Urothelium cell line (cell line): ENCODE measurements at places on chromosomes 5 and 9.

DNA sequence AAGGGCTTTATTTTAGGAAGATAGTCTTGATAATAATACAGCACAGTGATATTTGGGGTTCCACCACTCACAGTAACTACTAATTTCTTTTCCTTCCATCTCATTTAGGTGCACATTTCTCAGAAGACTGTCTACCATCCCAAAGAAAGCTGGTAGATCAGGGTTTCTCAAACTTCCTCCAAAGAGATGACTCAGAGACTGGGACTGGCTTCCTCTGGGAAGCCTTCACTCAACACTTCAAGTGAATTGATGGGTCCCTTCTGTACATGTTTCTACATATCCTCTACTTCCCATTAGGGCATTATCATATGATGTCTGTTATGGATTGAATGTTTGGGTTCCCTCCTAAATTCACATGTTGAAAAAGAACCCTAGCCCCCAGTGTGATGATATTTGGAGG lies 138.5 kb downstream of the SPOCK1 start:
- DNase-seq: no peak

GRCh38 chr5:67215519-67216471 lies 19.2 kb upstream of the CD180 start:
- no peak for DNase-seq

GRCh38 chr5:132396589-132397031 lies 27.1 kb downstream of the SLC22A5 start:
- no peak for DNase-seq

- DNase-seq: peak; percentile 66
Observed at GRCh38 chr5:53343187-53343586, 137.2 kb upstream of the FST start.

GRCh38 chr5:134732819-134733218 lies 5.5 kb upstream of the CAMLG start:
- DNase-seq: no peak

- no peak for DNase-seq
Observed at GRCh38 chr5:140259500-140259899, 43.4 kb downstream of the PFDN1 start.

- no peak for DNase-seq
Observed at GRCh38 chr5:125316391-125316790, 570.0 kb upstream of the ZNF608 start.

GRCh38 chr9:98603821-98604383 lies 104.8 kb downstream of the GABBR2 start:
- DNase-seq: no peak

GRCh38 chr9:134612309-134612708 lies 29.3 kb upstream of the COL5A1 start:
- no peak for DNase-seq

- no peak for DNase-seq
Observed at GRCh38 chr5:73908395-73908794, 282.4 kb downstream of the ARHGEF28 start.

GRCh38 chr5:96259151-96259772 lies 173.8 kb downstream of the PCSK1 start:
- DNase-seq: peak; percentile 30

- DNase-seq: no peak
Observed at GRCh38 chr5:172856336-172856735, 22.3 kb downstream of the ERGIC1 start.

DNA sequence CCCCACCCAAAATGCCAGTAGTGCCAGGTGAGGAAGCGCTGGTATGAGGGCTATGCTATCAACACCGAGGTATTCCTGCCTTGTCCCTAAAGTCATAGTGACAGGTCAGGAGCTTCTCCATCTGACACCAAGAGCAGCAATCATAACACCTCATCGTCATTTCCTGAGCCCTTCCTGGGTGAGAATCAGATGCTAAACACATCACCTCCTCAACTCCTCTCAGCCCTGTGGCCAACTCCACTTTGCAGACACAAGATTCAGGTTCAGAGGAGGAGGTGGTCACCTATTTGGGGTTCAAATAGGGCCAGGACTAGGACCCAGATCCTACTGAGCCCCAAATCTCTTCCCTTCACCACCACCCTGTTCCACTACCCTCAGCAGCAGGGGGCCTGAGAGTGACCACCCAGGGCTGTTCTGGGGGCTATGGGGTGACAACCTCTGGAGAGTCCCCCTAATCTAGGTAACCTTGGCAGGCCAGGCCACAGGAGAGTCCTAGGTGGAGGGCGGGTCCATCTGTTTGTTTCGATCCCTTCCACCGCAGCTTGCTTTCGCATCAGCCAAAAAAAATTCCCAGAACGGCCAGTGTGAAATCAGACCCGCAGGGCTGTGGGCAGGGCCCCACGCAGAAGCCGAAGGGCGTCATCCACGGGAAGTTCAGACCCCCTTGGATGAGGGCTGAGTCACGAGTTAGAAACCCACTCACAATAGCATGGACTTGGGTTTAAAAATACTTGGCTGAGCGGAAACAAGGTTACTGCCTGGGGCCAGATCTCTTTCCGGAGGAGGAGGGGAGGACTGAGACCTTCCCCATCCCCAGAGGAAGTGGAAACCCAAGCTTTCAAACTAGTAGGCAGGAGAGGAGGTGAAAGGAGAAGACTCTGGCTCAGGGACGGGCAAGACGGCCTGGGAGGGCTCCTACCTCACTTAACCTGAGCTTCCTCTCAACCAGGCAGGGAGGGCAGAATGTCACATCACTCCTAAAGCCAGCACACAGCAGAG lies 8.7 kb downstream of the STK10 start:
- DNase-seq: no peak

DNA sequence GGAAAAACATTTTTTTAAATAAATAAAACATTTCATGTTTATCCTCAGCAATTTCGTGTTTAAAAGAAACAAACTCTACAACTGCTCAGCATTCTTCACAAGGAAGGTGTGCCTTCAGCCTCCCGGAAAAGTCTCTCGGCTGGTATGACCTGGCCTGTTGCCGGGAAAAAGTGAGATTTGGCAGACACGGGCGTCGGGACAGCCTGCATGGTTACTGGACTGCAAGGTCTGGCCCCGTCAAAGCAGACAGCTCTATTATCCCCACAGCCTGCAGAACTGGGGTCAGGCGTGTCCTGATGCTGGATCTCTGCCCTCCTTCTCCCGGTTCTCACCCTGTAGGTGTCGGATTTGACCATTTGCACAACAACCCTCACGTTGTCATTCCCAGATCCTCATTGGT lies 120.3 kb upstream of the SPATA31C2 start:
- DNase-seq: peak; percentile 33

DNA sequence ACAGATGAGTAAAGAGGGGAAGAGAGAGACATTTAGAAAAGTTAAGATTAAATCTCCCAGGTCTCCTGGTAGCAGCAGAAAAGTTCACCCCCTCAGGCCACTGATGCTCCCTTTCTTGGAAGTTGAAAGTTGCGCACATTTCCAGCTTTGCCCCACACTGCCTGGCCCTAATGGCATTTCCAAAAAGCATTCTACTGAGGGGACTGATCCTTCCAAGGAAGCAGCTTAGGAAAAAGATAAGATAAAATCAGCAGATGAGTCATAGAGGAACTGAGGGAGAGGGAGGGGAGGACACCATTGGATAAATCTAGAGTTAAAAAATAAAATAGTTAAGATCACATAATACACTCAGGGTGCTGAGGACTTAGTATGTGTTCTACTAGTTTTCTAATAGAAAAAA lies 67.6 kb upstream of the SLC12A2 start:
- no peak for DNase-seq

- DNase-seq: no peak
Observed at GRCh38 chr9:10774051-10774450, 161.2 kb upstream of the PTPRD start.

GRCh38 chr9:7879551-7880245 lies 80.1 kb upstream of the DMAC1 start:
- peak; percentile 31 for DNase-seq

DNA sequence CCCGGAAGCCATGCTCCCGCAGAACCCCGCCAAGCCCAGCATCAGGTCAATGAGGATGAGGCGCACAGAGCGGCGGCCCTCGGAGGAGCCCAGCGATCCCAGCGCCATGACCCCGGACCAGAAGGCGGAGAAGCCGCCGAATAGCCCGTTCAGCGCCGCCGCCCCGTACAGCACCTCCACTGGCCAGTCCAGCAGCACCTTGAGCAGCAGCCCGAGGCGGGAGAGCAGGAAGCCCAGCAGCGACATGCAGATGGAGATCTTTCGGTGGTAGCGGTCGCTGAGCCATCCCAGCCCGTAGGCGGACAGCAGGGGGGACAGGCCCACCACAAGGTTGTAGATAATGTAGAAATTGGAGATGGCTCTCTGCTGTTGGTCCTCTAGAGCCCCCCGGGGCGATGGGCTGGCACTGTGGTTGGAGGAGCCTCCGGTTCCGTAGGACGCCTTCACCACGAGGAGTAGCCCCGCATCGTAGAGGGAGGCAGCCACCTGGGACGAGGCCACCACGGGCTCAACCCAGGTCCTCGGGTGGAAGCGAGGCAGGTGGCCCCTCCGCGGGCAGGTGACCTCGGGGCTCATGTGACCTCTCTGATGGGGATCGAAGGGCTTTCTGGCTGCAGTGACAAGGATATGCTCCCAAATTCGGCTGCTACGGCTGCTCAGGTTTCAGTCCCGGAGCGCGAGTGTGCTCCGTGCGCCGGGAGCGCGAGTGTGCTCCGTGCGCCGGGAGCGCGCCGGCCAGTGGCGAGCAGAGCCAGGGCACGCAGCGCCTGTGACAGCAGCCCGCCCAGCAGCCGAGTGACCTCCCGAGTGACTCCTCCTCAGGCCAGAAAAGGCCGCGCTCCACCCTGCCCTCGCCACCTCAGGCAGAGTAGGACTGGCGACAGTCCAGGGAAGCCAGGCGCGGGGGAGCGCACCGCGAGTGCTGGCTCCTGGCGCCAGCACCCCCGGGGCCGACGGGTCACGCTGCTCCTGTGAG lies at the start of gene SLC46A2:
Gene SLC46A2, minus strand, starts transcription at position 771 of the 976 bp plus-strand sequence. Its CDS starts 195 bp downstream, at position 576.
- DNase-seq: no peak

DNA sequence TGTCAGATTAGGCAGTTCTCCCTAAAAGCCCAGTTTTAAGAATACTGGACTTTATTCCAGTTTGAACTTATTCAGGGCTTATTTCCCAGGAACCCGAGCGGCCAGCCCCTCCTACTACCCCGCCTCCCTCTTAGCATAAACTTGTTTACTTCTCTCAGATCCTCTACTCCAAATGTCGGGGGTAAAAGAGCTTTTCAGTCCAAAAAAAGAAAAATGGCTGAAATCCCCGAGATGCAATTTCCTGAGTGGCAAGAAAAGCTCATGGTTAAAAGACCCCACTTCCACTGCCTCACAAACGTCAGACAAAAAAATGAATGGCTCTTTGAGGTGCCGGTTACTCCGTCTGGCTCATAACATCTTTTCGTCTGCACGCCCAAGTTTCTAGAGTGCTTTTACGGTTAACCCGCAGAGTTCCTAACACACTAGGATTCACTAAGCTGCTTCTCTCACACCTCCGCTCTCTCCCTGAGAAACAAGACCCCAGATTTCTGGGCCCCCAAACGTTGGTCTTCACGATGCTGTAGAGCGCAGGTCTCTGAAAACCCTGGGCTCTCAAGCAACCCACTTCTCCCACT lies 402 bp downstream of the BRD8 start:
- DNase-seq: peak; percentile 20

DNA sequence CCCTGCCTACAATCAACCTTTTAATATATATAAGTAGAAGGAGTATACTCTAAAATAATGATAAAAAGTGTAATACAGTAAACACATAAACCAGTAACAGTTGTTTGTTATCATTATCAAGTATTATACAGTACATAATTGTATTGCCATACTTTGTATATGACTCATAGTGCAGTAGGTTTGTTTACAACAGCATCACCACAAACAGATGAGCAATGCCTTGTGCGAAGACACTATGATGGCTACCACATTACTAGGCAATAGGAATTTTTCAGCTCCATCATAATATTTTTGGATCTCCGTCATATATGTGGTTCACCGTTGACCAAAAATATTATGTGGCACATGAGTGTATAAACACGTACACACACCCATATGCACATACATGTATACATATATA lies 69.7 kb upstream of the APC start:
- no peak for DNase-seq

GRCh38 chr5:84260140-84260539 lies 124.5 kb downstream of the EDIL3 start:
- no peak for DNase-seq

DNA sequence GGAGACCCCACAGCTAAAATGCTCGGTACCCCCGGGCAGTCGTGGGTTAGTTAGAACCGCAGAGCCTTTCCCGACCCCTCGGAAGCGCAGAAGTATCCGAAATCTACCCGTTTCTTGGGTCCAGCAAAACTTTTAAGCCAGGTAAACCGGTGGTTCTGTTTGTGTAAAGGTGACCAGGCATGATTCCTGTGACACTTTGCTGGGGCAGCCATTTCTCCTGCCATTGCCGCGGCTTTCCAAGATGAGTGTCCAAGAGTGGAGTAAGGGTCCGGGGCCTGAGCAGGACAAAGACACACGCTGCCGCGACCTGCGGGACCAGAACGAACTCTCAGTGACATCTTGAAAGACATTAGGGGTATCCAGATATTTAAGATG lies 655 bp downstream of the MARVELD2 start:
- no peak for DNase-seq

DNA sequence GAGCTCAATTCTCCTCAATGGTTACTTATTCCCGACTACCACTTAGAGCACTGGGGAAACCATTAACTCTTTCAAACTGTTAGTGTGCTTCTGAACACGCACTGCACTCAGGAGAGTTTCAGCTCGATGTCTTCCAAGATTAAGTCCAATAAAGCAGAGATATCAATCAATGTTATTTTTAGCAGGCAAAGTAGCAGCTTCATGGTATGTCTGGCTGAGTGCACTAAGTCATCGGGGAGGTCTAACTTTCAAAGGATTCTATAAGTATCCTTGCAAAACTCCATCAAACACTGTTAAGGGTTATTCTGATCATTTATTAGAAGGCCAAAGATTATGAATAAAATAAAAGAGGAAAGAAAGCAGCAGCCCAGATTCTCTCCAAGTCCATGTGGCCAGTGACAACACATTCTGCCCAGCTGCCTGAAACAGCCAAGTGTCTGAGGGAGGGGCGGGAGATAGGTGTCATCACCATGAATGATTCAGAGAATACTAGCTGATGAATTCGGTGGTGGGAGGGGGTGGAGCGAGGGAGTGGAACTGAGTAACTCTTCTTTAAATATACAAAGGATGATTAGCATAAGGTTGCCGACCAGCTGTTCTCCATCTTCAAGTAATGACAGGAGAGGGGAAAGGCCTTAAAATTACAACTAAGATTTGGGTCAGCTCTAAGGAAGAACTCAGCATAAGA lies 21.3 kb downstream of the NREP start:
- peak; percentile 50 for DNase-seq

DNA sequence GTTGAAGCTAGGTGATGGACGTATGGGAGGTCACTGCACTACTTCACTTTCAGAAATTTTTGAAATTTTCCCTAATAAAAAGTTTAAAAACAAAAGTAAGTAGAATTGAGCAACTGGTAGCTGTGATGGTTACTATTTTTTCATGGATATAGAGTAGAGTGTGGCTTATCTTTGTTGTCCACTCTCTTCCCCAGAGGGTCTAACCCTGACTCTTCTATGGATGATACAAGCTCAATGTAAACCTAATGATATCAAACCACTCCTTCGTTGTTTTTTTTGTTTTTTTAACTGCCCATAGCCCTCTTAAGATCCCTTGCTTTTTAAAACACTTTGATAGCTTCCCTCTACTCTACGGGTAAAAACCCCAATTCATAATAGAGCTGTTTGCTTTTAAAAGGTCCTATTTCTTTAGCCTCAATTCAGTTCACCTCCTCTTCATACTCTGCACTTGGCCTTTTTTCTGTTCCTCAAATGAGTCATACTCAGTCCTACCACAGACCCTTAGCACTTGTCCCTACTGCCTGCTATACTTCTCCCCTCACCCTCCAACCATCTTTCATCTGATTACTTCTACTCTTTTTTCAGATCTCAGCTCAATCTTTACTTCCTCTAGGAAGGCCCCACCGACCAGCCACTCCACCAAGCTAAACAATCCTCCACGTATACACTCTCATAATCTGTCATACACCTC lies 2.6 kb downstream of the HDAC3 start:
- DNase-seq: no peak

- DNase-seq: no peak
Observed at GRCh38 chr9:112033237-112034215, 136.9 kb downstream of the UGCG start.
